Stimulated activated CD4-positive, alpha-beta T cell treated with anti-CD3 and anti-CD28 coated beads, Interleukin-15, amount 100 ng/mL, for 1 hour (primary cell): ENCODE measurements at places on chromosomes 16 and 17.
A peak's percentile ranks its signal among the peaks of the same experiment; 100 is the strongest.

- no peak for DNase-seq
Measured at GRCh38 chr16:12675852-12676251, 127.8 kb downstream of the CPPED1 start.

GRCh38 chr17:60325730-60326524 lies 66.0 kb downstream of the USP32 start:
- no peak for DNase-seq

- DNase-seq: no peak
Measured at GRCh38 chr16:52496051-52496876, 50.7 kb downstream of the TOX3 start.

DNA sequence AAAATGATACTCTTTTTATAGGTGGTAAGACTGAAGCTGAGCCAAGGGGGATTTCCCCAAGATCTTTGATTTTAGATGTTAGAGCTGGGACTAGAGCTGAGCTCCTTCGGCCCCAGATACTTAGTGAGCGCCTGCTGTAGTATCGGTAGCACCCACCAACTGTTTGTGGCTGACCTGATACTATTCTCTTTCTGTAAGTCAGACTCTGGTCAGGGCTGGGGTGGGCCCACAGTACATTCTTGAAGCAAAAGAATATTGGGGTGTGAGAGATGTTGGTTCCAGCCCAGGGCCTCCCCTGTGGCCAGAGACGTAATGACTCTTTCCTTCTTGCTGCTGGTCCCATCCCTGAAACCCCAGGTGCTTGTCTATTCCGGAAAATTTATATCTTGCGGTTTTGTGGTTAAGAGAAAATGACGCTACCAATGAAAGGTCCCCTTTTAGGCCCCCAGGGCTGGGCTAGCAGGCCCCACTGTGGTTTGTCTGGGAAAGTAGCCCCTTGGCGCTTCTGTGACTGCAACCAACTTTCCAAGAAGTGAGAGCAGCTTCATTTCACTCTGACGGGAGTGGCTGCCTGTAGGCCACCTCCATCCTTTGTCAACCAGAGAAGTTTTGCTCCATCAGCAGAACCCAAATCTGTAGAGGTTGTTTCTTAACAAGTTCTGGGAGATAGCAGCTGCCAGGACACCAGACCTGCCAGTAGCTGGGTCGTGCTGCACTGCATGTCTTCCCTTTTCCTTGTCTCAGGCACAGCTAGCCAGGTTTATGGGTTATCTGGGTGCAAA lies 86.4 kb upstream of the LGALS9 start:
- DNase-seq: no peak

DNA sequence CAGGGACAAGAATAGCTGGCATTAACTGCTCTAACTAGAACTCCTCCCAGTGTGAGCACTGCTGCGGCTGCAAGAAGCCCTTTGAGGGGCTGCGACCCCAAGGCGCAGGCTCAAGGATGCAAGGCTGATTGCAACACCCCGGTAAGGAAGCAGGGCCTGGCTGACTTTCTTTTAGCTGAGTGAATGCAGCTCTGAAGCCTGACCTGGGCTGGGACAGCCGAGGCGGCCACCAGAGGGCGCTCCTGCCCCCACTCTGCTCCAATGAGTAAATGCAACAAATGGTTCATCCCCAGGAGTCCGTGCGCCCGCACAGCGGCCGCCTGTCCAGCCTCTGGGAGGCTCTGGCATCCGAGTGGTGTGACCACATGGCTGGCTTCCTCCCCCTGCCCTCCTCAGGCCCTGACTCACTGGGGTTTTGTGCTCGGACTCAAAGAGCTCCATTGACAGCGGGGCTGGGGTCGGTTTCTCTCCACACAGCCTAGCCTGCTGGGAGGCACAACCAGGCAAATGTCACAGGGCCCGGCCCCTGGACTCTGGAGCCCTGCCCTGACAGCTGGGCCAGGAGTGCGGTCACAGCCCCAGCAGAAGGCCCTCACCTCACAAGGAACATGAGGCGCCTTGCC lies at the start of gene SMIM5:
Gene SMIM5, plus strand, starts transcription at position 572 of the 623 bp plus-strand sequence. CDS start 6,768 bp downstream, outside the sequence.
- DNase-seq: peak; percentile 76

DNA sequence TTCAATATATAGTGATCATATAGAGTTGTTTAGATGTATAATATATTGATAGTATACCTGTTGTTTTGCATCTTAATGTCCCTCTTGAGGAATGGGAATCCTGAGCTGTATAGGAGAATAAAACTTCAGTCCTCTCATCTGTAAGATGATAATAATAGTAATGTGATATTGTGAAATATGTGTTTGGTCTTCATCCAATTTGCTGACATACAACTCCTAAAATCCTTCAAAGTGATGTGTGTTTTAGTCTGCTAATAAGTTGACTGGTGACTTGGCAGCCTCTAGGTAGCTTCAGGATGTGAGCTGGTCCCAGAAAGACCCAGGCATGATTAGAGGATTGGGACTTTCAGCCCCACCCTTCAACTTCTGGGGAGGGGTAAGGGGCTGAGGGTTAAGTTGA lies 22.8 kb upstream of the NFAT5 start:
- no peak for DNase-seq

DNA sequence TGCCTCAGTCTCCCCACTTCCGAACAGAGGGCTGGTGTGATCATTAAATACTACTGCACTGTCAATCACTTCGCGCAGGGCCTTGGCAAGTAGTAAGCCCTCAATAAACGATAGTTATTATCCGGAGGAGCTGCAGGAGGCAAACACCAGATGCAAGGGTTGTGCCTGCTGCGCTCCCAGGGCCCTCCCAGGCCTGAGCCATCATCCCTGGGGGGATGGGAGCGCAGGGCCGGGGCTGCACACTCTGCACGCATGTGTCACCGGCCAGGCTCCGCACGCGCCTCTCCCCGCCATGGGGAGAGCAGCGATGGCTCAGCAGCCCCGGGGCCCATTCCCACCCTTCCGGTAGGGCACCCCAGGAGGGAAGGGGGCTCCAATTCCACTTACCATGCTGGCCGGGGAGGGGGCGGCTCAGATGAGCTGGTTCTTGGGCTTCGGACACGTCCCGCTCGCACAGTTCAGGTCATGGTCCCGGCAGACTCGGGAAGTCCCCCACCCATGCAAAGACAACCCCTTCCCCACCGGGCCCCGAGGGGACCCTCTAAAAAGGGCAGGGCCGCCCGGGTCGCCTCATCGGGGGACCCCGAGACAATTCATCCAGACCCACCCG lies 681 bp downstream of the XPO6 start:
- peak; percentile 42 for DNase-seq

DNA sequence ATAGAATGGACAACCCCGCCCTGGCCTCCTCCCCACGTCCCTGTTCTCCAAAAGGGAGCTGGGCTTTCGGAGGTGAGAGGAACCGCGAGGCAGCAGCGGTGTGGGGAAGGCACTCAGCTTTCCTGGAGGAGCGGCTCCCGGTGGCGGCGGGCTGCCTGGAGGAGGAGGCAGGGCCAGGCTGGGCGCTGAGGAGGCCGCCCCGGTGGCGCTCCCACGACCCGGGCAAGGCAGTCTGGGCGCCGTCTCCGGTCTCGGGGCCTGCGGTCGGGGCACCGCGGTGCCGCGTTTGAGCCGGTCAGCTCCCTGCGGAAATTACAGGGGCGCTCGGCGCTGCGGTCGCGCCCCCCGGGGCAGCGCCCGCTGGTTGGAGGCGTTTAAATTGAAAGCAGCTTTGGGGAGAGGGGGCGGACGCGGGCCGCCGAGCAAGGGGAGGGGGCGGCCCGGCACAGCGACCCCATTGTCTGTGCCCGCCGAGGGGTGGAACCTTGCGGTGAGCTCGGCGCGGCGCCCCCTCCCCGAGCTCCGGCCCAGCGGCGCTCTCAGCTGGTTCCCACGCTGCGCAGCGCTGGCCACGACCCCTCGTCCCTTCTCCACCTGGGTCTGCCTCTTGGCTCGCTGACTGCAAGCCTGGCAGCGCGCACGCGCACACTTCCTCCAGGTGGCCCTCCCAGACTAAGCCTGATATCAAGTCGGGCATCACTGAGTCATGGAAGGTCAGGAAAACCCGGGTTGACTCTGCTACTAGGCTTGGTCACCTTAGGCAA lies 58.7 kb upstream of the DLX4 start:
- peak; percentile 12 for DNase-seq

- DNase-seq: no peak
Measured at GRCh38 chr17:64022611-64023063, 2.2 kb upstream of the ICAM2 start.

GRCh38 chr16:84600343-84601229 lies 17.3 kb downstream of the COTL1 start:
- no peak for DNase-seq

DNA sequence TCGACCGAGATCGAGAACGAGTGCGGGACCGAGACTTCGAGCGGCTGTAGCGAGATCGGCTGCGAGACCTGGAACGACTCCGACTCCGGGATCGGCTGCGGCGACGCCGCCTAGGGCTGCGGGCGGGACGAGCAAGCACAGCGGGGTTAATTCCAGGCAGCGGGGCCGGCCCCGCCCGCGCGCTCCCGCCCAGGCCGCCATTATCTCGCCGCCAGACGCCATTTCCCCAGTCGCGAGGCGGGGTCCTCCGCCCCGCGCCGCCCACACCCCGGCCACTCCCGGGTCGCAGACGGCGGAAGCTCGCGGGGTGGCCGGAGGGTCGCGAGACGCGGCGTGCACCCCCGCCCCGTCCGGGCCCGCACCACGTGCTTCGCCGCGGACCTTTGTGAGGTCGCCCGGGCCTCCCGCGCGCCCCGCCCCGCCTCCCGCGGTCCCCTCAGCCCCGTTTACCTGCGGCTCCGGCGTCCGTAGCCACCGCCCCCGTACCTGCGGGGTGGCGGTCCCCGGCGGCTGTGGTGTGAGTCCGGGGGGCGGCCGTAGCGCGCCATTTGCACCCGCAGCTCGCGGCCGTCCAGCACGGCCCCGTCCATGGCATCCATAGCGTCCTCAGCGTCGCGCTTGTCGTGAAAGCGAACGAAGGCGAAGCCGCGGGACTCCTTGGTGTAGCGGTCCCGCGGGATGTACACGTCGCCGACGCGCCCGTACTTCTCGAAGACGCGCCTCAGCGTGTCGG lies 616 bp downstream of the SRSF2 start:
- DNase-seq: peak; percentile 59

- DNase-seq: no peak
Measured at GRCh38 chr17:37211136-37211535, 164.6 kb upstream of the C17orf78 start.

DNA sequence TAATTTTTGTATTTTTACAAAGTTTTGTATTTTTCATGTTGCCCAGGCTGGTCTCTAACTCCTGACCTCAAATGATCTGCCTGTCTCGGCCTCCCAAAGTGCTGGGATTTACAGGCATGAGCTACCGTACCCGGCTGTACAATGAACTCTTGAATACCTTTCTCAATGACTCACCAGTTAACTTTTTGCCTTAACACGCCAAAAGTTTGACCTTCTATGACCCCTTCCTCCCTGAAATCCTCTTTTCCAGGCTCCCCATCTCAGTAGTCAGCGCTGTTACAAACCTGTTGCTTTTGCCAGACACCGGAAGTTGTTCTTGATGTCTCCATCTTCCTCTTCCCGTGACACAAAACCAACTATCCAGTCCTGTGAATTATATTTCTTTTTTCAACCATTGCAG lies 158.1 kb upstream of the ASIC2 start:
- DNase-seq: no peak

GRCh38 chr17:74945543-74945942 lies 9.8 kb downstream of the OTOP3 start:
- no peak for DNase-seq

DNA sequence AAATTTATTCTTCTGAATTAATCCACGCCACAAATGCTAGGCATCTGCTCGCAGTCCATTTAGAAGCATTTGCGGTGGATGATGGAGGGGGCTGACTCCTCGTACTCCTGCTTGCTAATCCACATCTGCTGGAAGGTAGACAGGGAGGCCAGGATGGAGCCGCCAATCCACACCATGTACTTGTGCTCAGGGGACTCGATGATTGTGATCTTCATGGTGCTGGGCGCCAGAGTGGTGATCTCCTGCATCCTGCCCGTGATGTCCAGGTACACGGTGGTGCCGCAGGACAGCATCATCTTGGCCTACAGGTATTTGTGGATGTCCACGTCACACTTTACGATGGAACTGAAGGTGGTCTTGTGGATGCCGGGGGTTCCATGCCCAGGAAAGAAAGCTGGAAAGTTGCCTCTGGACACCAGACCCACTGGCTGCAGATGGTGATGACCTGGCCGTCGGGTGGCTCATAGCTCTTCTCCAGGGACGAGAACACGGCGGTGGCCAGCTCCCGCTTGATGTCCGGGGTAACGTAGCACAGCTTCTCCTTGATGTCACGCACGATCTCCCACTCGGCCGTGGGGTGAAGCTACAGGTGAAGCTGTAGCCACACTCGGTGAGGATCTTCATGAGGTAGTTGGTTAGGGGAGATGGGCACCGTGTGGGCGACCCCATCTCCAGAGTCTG lies 7.5 kb upstream of the HEATR3 start:
- DNase-seq: no peak

- no peak for DNase-seq
Measured at GRCh38 chr16:22814711-22815105, 746 bp downstream of the HS3ST2 start.

GRCh38 chr17:15238057-15238456 lies 27.1 kb downstream of the PMP22 start:
- no peak for DNase-seq

DNA sequence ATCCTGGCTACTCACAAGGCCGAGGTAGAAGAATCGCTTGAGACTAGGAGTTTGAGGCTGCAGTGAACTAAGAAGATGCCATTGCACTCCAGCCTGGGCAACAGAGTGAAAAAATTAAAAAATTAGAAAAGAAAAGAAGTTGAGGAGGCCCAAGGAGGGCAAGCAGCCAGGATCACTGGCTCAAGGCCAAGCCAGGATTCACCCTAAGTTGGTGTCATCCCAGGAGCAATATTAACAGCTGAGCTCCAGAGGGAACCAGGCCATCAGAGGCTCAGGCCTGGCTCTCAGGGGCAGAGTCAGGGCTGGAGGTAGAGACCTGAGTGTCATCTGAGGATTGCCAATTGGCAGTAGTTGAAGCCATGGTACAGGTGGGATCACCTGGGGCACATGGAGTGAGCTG lies 20.7 kb downstream of the DRC3 start:
- DNase-seq: no peak

DNA sequence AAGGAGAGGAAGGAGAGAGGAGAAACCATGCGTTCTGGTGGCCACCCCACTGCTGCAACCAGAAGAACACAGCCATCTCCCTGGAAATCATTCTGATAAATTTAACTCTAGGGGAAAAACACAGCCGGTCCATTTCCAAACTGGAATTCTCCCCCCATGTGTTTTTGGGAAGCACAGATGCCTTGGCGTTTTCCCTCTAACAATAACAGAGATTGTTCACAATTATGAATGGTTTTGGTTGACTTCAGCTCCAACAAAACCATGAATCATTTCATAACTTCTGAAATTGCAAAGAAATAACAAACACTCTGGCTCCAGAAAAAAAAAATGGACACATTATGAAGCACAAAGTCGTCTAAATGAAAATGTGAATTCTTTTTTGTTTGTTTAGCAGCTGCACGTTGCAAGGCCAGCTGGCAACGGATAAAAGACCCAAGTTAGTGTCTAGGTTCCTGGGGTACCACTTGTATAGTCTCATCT lies 46.2 kb downstream of the GNAO1 start:
- no peak for DNase-seq

- no peak for DNase-seq
Measured at GRCh38 chr17:58789831-58790230, 34.2 kb downstream of the PPM1E start.
